ENCODE measurements at places on chromosomes 6 and 20.
A peak's percentile ranks its signal among the peaks of the same experiment; 100 is the strongest.

GRCh38 chr20:57986666-57987065, 241.8 kb downstream of the ANKRD60 start:
- no peak for DNase-seq

GRCh38 chr6:16757332-16757731, 3.9 kb downstream of the ATXN1 start:
- no peak for DNase-seq

GRCh38 chr6:154058963-154059680, 20.1 kb downstream of the OPRM1 start:
- no peak for DNase-seq

- no peak for DNase-seq
These were observed 120.1 kb upstream of the TCF21 start for GRCh38 chr6:133768656-133769295.

DNA sequence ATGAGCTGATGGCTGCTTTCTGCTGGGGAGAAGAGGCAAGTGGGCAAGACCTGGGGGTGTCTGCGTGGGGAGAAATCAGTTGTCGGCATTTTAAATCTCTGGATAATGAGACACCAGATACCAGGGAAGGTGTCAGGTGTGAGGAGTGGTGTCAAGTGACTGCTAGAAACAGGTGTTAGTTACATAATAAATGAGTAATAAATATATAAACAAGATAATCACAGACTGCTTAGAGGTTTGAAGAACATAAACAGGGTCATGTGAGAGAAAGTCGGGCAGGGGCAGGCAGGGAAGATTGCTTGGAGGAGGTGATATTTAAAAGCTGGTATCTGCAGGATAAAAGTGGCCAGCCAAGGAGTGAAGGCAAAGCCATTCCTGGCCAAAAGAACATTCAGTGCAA, 87.2 kb upstream of the RIN2 start:
- DNase-seq: no peak

- DNase-seq: no peak
These were observed 140.4 kb downstream of the ERMARD start for GRCh38 chr6:169891846-169892245.

DNA sequence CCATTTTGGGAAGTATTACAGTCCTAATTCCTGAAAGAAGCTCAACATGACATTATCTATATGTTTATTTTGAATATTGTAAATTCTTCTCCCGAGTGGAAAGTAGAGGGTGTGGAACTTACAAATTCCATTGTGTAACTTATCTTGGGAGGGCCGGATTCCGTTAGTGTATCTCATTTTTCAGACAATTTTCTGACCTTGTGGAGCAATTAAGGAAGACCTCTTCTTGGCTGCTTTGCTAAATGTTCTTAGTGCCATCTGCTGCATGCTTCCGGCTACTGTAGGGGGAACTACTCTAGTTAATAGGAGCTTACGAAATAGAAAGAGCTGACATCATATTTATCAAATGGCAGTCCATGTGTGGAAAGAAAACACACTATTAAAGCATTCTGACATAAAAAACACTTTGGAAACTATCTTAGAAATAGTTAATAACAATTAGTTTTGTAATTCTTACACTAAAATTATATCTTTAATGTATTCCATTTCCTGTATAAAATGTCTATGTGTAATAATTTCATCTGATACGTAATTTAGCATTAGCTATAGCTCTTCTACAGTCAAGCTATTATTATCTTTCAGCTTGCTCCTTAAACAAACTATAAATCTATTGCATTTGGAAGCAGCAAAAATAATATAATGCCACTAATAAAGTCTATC, 41.5 kb upstream of the KCNQ5 start:
- peak; percentile 6 for DNase-seq

DNA sequence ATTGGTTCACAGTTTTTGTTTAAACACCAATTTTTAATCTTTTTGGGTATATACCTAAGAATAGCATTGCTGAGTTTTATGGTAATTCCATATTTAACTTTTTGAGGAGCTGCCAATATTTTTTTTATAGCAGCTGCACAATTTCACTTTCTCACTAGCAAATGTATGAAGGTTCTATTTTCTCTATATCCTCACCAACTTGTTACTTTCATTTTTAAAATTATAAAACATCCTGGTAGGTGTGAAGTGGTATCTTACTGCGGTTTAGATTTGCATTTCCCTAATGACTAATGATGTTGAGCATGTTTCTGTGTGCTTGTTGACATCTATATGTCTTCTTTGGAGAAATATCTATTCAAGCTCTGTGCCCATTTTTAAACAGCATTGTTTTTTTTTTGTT, 452.1 kb downstream of the GRIK2 start:
- DNase-seq: no peak

- no peak for DNase-seq
These were observed 284.4 kb downstream of the ESR1 start for GRCh38 chr6:152091851-152092341.

DNA sequence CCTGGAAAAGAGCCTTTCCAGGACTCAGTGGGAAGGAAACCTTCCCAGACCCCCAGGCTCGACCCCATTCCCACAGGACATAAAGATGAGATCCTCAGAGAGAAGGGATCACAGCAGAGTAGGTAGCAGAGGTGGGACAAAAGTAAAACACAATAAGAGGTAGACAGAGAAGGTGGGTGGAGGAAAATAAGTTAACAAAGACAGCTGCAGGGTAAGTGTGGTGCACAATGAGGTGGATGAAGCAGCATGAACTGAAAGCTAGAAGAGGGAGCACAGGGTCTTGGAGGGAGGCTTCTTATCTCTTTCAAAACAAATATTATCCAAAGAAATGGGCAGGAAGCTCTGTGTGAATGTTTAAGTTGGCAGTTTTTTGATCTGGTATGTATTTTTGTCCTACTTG, 14.0 kb upstream of the MAP7 start:
- DNase-seq: no peak

DNA sequence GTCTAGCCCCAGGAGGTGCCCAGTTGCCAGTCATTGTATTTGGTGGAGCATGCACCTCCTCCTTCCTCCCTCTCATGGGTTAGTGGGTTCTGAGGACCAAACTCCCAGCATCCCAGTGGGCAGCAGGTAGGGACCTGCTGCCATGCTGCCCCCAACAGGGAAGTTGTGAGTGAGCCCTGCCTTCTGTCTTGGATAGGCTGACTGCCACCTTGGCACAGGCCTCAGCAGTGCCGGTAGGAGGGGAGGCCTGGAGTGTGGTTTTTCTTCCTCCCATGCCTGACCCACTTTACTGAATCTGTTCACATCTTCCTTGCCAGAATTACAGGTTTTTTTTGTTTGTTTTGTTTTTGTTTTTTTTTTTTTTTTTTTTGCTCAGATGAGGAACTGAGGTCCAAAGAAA, 24.5 kb downstream of the PLCG1 start:
- DNase-seq: no peak

- DNase-seq: no peak
These were observed 139.2 kb downstream of the CDKAL1 start for GRCh38 chr6:20673458-20673857.

DNA sequence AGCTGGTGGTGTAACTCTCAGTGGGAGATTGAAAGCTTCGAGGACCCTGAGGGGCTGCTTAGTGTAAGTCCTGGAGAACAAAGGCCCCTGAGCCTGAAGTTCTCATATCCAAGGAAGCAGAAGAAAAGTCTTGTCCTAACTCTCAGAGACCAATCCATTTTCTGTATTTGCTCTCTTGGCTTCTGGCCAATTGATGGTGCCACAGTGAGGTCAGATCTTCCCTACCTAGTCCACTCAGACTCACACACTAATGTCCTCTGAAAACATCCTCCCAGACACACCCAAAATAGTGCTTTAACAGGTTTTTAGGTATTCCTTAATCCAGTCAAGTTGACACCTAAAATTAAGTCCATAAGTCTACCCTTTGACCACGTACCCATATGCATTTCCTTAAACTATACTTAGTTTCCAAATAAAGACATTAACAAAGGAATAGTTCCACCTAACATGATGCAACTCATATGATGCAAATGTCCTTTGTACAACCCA, 29.4 kb downstream of the ZNF292 start:
- DNase-seq: no peak

DNA sequence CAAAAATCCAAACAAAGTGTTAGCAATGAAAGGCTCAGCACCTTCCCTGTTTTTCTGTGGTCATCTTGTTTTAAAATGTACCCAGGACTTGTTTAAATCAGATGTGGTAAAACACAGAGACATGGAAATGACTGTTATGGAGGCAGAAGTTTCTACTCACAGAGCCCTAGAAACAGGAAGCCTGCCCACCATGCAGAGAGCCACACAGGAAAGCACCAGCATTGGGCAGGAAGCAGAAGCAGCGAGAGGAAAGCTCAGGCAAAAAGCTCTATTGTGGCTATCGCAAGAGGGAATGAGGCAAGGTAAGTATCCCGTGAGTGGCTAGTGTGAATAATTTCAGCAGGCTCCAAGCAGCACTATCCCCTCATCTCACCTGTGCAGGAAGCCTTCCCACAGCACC, 42.8 kb downstream of the GPR6 start:
- DNase-seq: no peak

GRCh38 chr6:168154263-168154917, 75.4 kb upstream of the FRMD1 start:
- DNase-seq: no peak

- DNase-seq: no peak
These were observed 7.5 kb upstream of the RBM38 start for GRCh38 chr20:57383447-57384347.

- no peak for DNase-seq
These were observed 63.3 kb downstream of the SASH1 start for GRCh38 chr6:148405894-148406293.

DNA sequence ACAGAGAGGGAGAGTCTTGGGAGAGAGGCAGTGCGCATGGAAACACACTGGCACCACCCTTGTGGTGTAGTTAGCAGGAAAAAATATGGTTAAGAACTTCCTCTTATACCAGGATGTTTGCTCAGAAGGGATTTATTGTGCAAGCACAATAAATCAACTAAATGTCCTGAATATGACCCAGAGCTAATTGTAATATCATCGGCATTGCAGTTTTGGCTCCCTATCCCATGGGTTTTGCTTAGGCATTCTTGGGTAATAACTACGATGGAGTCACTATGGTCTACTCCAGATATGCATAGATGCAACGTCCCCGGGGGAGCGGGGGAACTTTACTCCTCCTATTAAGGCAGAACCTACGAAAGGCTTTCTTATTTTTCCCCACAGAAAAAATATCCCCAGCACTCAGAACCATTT, 751.6 kb downstream of the EYS start:
- no peak for DNase-seq

GRCh38 chr6:158249340-158249836, 62.9 kb upstream of the TULP4 start:
- DNase-seq: no peak

GRCh38 chr20:34029415-34029814, 35.7 kb downstream of the RALY start:
- no peak for DNase-seq

- no peak for DNase-seq
These were observed 492.5 kb downstream of the CDKAL1 start for GRCh38 chr6:21026576-21027273.

DNA sequence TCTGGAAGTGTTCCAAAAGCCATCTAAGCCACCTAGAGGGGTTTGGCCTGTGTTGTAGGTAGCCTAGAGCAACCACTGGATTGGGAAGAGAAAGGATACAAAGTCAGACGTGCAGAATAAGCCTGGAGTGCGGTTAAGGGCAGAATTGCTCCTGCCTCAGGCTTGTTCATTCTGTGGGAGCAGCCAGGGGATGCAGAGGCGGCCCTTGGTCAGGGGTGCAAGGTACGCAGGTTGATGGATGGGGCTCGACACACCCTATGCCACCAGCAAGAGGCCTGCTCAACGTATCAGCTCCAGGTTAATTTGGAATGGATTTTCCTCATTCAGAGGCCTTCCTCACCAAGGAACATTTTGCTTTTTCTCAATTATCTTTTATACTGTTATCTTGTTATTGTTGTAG, 129.8 kb downstream of the SLC23A2 start:
- DNase-seq: no peak

- DNase-seq: no peak
These were observed 53.6 kb upstream of the E2F3 start for GRCh38 chr6:20348041-20348440.

DNA sequence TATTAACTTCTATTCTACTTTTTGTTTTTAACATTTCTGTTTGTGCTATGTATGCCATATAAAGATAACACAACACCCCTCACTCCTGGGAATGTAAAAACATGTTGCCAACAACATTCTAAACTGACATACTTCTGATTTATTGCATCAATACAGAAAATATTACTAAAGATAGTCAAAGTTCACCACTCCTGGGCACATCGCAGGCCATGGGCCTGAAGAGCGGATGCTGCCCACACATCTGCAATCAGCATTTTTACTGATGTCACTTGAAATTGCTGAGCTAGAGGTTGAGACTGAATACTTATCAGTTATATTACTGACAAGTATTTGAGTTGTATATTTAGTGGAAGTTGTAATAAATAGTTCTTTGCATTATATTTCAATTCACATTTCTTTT, 711.9 kb upstream of the EPHA7 start:
- DNase-seq: no peak

- DNase-seq: no peak
These were observed 86.1 kb downstream of the SLX4IP start for GRCh38 chr20:10521068-10521831.

DNA sequence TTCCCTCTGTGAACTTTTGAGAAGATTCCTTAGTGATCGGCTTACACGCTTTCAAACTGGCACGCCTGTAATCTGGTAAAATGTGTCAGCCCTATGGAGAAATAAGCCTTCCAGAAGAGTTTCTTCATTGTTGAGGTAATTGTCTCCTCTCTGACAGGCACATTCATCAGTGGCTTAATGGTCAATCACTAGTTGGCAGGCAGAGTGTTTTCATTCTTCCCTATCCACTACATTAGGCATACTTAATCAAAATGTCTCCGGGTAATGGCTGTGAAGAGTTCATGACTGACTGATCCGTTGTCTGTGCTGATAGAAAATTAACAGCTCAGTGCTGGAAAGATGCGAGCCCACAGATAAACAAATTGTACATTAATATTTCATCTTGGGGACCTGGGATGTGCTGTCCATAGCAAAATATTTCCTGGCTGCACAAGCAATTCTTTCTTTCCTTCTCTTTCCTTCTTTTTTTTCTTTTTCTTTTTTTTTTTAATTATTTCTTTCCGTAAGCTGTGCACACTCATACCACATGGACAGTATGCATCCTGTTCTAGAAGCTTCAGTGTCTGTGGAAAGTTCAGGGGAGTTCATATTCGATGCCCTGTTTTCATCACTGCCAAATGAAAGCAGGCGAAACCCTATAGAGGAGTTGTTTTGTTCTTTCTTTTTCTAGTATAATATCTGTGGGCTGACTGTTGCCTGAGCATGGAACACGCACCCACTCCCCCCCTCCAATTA, 31.4 kb downstream of the TSHZ2 start:
- no peak for DNase-seq

All from activated CD4-positive, alpha-beta T cell treated with anti-CD3 and anti-CD28 coated beads, Interleukin-2, Interleukin-4, amounts not matched to agents 100 ng/mL and 50 ng/mL, durations not matched to agents 16 hours and 8 hours (primary cell).